Left lobe of liver (tissue), 2 donors: ENCODE measurements at places on chromosomes 2 and 18.

DNA sequence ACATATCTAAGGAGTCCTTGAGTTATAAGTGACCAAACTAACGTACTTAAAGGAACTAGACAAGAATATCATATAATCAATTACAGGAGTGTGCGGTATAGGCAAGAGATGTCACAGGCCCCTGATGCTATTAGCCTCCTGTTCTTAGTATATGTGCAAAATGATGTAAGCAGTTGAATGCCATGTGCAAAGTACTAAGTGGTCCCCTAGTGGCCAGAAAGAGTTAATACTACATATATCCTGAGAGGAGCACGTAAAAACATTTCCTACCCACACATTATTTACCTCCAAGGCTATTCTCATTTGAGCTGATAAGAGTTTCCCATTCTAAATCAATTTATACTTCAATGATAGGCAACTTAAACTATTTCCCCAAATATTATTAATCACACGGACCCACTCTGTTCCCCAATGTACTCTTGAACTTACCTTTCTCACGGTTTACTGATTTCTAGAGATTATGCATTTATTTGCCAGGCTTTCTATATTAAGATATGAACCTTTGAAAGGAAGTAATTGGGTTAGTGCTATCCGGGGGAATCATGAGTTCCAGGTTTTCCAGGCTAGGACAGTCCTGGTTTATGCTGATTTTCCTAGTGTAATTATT is 158.0 kb upstream of the KLHL14 start:
- no peak for DNase-seq

DNA sequence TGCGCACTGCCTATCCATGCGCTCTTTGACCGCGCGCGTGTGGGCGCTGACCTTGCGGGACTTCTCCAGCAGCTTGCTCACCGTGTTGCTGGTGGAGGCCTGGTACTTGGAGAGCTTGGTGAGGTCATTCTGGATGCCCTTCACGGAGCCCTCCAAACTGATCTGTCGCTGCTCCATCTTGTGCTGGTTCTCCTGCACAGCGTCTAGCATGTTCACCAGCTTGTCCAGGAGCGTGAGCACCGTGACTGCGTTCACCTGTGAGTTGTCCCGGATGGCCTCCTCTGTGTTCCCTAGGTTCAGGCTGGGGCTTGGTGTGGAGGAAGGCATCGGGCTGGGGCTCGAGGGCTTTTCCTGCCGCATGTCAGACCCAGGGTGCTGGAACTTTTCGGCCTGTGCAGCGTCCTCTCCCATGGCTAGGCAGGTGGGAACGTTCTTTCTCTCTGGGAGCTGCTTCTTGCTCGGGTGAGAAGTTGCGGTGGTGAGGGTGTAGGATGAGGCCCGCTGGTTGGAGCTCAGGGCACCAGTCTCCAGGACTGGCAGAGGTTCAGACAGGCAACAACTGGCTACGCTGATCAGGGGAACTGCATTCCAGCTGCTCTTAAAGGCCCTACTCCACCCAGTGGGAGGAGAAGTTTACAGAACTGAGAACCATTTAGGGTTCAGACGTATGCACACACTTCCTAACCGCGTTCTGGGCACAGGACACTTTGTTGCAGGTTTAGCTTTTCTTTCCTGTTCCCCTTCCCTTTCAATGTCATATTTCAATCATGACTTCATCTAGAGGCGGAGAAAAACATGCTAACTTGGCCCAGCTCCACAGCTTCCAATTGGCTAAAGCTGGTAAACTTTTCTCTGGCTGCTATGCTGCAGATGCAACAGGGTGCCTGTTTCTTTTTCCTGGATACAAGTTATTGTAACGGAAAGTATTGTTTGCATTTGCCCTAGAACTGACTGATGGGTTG is at the start of gene CAVIN2:
Gene CAVIN2 (minus strand): TSS at position 574 of the 962 bp plus-strand sequence. CDS start 163 bp downstream, at position 411.
- DNase-seq = peak; percentile 53

GRCh38 chr2:47196046-47196445 is 40.9 kb upstream of the STPG4 start:
- no peak for DNase-seq

GRCh38 chr2:45009303-45009927 is at the start of gene SIX2:
Gene SIX2 (minus strand): TSS chr2:45009452. CDS start chr2:45009110, 342 bp downstream.
- DNase-seq = peak; percentile 62

- no peak for DNase-seq
Observed at GRCh38 chr2:211494536-211494935, 938.1 kb downstream of the CPS1 start.

- DNase-seq = peak; percentile 52
Observed at GRCh38 chr2:24421668-24422067, 61.3 kb upstream of the ITSN2 start.

DNA sequence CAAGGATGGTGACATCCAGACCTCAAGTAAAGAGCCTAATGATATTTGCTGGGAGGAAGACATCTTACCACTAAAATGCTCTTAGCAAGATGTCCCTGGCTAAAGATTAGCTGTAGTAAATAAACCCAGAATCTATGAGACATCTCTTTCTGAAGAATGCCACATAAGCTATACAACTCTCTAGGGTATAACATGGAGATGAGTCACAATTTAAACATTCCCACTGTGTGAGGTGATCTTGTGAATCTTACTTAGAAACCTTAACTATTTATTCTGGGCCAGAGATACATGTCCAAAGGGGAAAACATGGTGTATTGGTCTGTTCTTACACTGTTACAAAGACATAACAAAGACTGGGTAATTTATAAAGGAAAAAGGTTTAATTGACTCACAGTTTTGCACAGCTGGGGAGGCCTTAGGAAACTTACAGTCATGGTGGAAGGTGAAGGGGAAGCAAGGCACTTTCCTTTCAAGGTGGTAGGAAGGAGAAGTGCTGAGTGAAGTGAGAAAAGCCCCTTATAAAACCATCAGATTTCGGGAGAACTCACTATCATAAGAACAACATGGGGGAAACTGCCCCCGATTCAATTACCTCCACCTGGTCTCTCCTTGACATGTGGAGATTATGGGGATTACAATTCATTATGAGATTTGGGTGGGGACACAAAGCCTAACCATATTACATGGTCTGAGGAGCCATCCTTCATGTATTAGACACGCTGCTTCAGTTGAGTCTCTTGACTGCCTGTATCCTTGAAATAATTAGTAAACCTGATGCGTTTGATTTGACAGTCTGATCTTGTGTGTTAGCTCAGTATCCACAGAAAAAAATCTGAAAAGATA is 17.1 kb downstream of the KRCC1 start:
- no peak for DNase-seq

DNA sequence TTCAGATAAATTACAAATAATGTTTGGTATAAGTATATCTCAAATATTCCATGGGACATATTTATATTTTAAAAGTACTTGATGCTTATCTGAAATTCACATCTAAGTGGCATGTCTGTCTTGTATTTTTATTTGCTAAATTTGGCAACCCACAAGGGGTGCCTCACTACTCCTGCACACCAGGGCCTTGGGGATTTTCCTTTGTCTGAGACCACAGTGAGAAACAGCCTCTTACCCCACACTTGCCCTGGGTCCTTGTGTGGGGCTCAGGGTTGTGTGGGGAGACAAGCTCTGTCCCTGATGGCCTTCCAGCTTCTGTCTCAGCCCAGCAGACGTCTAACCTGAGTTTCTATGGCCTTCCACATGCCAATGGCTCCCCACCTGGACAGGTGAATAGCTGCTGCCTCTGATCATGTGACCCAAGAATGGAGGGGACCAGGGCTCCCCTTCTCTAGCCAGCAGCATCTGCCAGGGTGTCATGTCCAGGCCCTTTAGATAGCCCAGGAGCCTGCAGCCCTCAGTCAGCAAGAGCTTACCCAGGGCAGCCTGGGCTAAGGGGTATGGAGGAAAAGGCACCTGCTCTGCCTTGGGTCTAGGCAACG is 49.5 kb upstream of the MRPL33 start:
- DNase-seq = no peak

GRCh38 chr2:85353876-85354285 is 447 bp downstream of the RETSAT start:
- peak; percentile 75 for DNase-seq

DNA sequence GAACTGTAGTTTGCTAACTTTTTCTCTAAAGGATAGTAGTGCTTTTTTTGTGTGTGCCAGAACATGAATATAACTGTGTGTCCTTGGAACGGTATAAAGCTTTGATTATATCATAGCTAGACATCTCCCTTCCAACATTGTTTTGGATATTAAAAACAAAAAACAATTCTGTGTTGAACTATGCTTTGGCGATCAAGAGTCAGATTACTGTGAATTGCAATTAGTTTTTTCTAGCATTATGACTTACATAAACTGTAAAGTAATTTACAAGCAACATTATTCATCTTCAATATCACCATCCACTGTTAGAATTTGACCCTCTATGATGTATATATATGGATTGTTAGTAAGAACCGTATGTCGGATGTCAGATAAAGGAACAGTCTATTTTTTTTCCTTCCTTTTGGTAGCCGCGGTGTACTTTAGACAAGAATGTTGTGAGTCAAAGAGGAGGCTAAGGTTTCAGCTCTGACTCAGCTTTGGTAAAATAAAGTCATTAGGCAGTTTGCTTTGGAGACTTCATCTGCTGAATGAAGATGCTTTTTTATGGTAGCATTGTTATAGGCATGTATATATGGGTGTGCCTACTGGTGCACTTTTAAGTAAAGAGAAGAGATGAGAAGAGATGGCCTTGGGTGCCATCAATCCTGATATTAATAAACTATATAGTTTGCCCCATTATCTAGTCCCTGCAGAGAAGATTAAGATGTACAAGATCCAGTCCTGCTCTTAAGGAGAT is 76.4 kb downstream of the LTBP1 start:
- no peak for DNase-seq

GRCh38 chr18:73431620-73432019 is 563.8 kb upstream of the NETO1 start:
- no peak for DNase-seq

DNA sequence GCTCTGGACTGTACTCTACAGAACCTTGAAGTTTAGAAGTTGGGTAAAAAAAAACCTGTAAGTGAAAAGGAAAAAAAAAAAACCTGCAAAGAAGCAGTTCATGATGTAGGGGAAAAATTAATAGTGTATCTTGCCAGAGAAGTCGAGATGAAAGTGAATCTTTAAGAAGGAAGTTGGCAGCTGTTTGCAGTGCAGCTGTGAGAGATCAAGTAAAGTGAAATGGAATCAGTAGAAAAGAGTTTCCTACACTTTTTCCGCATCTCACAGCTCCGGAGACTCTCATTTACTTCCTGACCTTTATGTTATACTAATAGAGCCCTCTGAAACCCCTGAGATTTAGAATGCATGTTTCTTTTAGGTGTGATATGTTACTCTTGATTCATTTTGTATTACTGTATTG is 19.2 kb downstream of the RNMT start:
- no peak for DNase-seq

DNA sequence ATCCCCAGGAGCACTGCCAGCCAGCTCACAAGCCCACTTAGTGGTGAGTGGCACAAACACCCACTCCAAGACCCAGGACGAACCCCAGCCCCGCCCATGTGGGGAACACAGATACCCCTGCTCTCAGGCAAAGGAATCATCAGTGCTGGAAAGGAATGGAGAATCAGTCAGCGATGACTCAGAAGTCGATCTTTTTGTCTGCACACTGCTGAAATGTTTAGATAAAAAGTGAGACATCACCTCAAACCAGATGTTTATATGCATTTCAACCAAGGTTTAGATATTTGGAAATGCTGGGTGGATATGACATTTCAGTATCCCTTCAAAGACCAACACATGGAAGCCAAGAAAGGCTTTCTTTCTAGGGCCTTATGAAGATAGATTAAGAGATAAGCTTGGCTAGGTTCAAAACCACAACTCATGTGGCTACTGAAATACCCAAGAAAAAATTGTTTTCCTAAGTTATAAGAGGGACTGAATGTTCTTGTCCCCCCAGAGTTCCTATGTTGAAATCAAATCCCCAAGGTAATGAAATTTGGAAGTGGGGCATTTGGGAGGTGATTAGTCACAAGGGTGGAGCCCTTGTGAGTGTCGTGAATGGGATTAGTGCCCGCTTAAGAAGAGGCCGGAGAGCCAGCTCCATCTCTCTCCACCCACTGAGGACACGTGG is 43.7 kb downstream of the POU3F3 start:
- no peak for DNase-seq

GRCh38 chr18:22250591-22250996 is 81.2 kb downstream of the GATA6 start:
- DNase-seq = no peak

GRCh38 chr2:135744760-135745314 is 3.2 kb downstream of the UBXN4 start:
- DNase-seq = no peak

GRCh38 chr2:169275696-169276444 is 86.5 kb downstream of the LRP2 start:
- no peak for DNase-seq

DNA sequence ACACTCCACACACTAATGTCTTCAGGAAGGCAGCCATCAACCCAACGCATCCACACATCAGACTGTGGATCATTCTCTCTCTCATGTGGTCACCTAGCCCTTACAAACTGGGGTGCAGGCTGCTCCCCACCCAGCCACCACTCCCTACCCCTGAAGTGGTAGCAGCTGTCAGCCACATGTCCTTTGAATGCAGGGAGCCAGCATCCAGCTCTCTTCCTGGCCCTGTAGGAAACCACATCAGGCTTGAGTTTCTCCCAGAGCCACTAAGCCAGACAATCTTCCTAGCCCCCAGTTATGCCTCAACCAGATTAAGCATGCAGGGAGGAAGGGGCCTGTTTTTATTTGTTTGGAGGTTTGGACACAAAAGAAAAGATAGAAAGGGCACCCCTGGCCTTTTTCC is 52.8 kb upstream of the SPP2 start:
- no peak for DNase-seq

DNA sequence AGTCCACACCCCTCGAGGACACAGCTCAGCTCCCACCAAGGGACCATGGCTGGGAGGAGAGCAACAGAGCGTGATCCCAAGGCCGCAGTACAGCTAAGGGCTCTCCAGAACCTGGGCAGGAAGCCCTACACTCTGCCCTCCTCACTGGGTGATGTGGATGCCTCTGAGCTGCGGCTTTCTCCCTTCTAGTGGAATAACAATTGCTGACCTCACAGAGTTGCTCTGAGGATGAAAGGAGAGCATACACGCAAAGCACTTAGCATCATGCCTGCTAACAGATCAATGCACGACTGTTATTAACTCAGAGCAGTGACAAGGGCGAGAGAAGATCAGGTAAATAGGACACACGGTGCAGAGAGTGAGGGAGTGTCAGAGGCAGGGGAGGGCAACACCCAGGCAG is 74.2 kb downstream of the ZFP36L2 start:
- DNase-seq = no peak

GRCh38 chr2:85939131-85939530 is 50.3 kb upstream of the ST3GAL5 start:
- no peak for DNase-seq

GRCh38 chr2:159684796-159685195 is 27.5 kb upstream of the MARCHF7 start:
- no peak for DNase-seq

DNA sequence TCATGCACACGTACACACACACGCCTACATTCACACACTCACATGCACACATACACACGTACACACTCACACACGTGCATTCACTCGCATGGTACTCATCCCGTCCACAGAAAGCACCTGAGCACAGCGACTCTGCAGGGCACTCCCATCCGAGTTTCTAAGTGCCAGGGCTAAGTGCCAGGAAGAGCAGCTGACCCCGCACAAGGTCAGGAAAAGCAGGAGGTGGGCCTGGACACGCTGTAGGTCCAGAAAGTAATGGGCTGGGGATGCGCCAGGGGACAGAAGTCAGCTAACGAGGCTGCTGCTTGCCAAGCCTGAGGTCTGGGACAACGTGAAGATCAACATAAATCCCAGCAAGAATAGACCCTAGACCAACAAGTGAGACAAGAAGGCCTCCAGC is 15.8 kb downstream of the ADI1 start:
- no peak for DNase-seq
